ENCODE measurements at places on chromosomes 4 and X.

DNA sequence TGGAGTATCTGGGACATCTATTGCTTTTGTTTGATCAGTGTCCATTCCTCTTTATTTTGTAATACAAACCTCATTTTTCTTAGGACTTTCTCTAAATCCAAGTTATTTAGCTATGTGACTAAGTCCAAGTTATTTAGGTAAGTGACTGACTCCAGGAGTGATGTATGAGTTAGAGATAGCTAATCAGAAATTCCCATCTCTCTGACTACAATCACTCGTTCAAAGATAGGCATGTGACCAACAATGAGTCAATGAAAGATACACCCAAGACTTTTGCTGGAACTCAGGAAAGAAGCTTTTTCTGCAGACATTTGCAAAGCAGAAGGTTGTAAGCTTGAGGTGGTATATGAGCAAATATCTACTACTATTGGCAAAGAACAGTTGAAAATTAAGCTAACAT, 72.5 kb upstream of the KCNIP4 start:
- DNase-seq: no peak

DNA sequence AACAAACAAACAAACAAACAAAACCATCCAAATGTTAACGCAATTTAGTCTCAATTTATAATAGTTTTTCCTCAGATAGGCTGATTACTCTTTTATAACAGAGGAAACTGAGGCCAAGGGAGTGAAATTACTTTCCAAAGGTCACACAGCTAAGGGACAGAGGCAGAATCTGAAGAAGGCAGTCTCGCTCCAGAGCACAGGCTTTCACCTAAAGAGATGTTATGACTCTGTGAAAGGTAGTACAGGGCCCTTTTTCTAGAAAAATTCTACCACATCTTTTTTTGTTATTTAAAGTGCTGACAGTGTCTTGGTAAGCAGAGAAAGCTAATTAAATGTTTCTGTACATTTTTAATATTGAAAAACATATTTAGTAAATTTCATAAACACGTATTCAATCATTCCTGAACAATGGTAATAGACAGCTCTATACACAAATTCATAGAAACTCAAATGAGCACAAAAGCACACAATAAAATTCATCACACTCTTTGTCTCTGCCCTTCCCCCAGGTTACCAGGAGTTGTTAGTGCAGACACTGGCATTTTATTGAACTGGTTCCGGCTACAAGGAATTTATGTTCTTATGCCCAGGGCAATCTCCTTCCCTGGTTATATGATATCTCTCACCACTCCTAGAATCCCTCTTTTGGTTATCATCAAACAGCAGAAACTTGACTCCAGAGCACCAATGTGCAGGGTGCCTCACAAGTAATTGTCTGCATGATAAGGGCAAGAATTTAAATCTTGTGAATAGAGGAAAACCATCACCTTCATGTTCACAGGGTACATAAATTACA, 7.7 kb upstream of the APBB2 start:
- DNase-seq: no peak

GRCh38 chr4:1021386-1022050, 10.1 kb downstream of the FGFRL1 start:
- DNase-seq: no peak

- no peak for DNase-seq
These were observed 316.8 kb upstream of the EMCN start for GRCh38 chr4:100834616-100835015.

GRCh38 chr4:42806303-42806835, 86.1 kb upstream of the GRXCR1 start:
- DNase-seq: no peak

- no peak for DNase-seq
These were observed 137.0 kb downstream of the RBM47 start for GRCh38 chr4:40492691-40493090.

DNA sequence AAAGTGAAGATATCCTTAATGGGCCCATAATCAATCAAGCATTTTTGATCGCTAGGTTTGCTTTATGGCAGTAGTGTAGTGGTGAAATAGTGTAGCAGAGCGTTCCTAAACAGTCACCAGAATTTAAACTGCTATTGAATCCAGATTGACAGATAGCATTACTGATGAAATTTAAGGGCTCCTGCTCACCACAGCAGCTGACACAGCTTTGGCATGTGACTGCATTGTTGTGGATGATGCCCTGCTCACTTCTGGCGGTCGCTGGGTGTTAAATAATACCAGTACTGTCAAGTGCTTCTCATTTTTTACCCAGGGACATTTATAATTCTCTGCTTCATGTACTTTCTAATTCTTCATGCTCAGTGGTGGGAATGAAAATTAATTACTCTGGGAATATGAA, 102.0 kb upstream of the ARHGAP24 start:
- no peak for DNase-seq

- DNase-seq: no peak
These were observed 116.0 kb downstream of the SOWAHB start for GRCh38 chr4:76781698-76782595.
